Right ventricle myocardium inferior (tissue), 1 donor: ENCODE measurements at places on chromosomes 2 and 18. TPM values are rescaled to one million over a fixed set of nuclear protein-coding genes. Genes with fewer than 3 reads are reported as not detected.
A peak's percentile ranks its signal among the peaks of the same experiment; 100 is the strongest.

- no peak for DNase-seq
Observed at GRCh38 chr18:23524213-23524707, 20.9 kb downstream of the RMC1 start.

- DNase-seq, result no peak
Observed at GRCh38 chr2:204258890-204259289, 286.4 kb upstream of the PARD3B start.

- DNase-seq, result no peak
Observed at GRCh38 chr2:217804791-217805667, 197.8 kb downstream of the TNS1 start.

GRCh38 chr2:45340318-45340717 is 270.7 kb downstream of the SRBD1 start:
- DNase-seq, result no peak

DNA sequence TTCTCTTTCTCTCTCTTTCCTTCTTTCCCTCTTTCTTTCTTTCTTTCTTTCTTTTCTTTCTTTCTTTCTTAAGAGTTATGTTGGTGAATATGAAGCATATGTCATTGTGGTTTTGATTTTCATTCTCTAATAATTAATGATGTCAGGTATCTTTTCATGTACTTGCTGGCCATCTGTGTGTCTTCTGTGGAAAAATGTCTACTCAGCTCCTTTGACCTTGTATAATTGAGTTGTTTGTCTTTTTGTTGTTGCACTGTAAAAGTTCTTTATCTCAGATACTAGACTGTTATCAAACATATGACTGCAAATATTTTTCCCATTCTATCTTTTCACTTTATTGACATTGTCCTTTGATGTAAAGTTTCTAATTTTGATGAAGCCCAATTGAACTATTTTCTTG is 645.1 kb downstream of the CNTNAP5 start:
- no peak for DNase-seq

DNA sequence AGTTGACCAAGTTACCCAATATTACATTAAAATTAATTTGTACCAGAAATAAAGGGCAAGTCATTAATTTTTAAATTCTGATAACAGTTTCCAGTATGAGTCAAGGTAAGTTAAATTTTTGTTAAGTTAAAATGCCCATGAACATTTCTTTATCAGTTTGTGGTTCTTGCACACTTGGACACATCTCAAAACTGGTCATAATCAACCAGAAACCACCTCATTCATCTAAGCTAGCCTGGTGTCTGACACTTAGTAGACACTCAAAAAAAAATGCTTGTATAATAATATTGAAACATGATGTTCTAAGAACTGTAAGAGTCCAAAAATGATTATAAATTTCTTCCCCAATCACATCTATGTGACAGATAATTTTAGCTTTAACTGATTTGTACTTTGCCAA is 62.4 kb downstream of the SATB2 start:
- DNase-seq, result no peak

DNA sequence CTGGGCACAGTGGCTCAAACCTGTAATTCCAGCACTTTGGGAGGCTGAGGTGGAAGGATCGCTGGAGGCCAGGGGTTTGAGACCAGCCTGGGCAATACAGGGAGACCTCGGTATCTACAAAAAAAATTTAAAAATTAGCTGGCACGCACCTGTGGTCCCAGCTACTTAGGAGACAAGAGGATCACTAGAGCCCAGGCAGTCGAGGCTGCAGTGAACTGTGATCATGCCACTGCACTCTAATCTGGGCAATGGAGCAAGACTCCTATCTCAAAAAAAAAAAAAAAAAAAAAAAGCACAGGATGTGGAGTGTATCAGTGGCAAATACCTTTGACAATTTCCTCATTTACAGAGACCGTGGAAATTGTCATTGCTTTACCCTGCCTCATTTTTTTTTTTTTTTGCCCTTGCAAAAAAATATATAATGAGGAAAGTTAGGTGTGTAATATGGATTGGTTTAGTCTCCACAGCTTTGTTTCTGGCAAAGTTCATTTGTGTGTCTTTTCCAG is 20.9 kb upstream of the PPP1CB start:
- no peak for DNase-seq

GRCh38 chr2:203045867-203046266 is 31.2 kb downstream of the NBEAL1 start:
- DNase-seq, result no peak

- no peak for DNase-seq
Observed at GRCh38 chr18:72530622-72531021, 13.5 kb downstream of the CBLN2 start.

- no peak for DNase-seq
Observed at GRCh38 chr2:109432421-109432820, 181.3 kb downstream of the SEPTIN10 start.

- no peak for DNase-seq
Observed at GRCh38 chr2:171411214-171411613, 22.6 kb downstream of the METTL8 start.

DNA sequence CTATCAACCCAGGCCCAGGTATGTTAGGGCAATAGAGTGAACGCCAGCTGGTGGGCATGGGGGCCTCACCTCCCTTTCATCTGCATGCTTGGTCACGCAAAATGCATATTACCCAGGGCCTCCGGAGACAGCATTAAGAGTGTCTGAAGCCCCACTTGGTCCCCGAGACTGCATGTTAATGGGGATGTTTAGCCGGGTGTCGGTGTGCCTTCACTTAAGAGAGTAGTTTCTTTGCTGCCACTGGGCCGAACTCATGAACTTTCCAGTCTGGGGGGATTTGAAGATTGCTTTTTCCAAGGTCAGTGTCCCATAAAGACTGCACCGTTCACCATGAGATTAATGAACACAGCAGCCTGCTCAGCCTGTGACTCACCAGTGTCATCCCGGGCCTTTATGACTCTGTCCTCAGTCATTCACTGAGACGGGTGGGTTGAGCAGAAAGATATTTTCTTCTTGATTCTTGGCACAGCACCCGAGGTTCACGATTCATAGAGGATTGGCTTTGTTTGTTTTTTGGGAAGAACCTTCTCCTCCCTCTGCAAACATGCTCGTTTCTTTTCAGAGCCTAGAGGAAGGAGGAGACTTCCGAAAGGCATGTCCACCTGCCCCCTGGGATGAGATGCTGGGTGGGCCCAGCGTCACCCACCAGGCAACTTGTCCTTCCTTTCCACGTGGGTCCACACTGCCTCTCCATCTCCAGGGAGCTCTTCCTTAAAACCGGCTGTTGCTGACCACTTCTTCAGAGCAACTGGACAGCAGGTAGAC is 199.1 kb downstream of the GLI2 start:
- no peak for DNase-seq

GRCh38 chr2:106572541-106573450 is 85.6 kb downstream of the CD8B2 start:
- no peak for DNase-seq

DNA sequence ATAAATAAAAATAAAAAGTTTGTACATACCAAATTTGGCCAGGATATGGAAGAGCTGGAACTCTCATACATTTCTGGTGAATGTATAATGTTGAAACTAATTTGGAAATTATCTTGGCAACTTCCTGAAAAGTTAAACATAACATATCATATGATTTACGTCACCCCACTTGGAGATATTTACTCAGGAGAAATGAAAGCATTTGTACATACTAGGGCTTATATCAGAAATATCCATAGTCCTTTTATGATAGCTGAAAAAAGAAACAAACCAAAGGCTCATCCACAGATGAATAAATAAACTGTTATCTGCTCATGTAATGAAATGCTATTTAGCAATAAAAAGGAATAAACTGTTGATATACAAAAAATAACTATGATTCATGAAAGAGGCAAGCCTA is 318.2 kb upstream of the NRXN1 start:
- DNase-seq, result no peak

GRCh38 chr2:39419282-39420223 is 17.5 kb downstream of the MAP4K3 start:
- no peak for DNase-seq

DNA sequence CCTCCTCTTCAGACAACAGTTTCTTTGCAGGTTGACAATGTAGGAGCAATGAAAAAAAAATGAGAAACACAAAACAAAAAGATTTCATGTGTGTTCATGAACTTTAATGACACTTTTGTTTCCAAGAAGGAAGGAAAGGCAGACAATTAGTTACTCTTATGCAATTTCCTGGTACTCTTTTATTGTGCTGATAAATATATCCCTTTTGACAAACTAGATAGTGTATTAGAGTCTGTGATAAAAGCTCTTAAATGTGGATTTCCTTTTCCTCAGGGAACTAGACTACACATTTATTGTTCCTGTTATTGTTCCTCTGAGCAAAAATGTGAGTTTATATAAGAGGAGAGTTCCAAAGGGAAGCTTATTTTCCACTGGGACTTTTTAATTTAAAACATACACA is 188.7 kb upstream of the NRXN1 start:
- DNase-seq, result no peak

GRCh38 chr2:45930396-45930792 is 278.9 kb downstream of the PRKCE start:
- DNase-seq, result no peak

DNA sequence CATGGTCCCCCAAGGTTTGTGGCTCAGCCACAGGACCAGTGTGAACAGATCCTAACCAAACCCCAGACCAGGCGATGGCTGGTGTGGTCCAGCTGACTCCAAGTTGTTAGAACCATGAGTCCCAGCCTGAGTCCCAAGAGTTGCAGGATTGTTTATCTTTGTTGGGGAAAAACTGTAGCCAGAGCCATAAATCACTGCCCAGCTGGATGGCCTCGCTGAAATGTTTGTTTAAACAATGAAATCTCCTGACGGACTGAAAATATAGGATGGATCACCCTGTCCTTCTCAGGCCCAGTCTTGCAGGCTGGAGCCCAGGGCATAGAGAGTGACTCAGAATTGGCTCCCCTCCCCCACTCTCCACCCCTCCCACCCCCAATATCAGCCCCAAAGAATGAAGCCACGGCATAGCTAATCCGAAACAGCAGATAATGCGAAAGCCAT is 36.4 kb downstream of the PKDCC start:
- no peak for DNase-seq

- no peak for DNase-seq
Observed at GRCh38 chr2:236849508-236849907, 236.2 kb upstream of the COPS8 start.

- no peak for DNase-seq
Observed at GRCh38 chr2:179884193-179884592, 22.8 kb upstream of the ZNF385B start.

- no peak for DNase-seq
Observed at GRCh38 chr2:239399921-239400595, 762 bp downstream of the HDAC4 start.

DNA sequence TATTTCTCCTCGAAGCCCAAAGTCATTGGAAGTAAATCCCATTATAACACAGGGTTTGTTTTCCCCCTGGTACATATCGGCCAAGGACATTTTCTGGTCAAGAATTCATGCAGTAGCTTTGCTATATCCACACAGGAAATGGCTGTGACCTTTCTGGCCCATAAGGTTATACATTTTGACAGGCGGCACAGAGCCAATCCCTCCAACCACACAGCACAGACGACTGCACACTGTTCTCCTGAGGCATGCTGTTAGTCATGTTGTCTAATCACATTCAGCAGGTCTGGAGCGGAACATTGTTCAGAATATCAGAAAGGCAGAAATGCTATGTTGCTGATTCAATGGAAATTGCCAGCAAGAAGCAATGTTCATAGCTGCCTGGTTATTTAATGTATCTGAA is 742.3 kb upstream of the SLC8A1 start:
- DNase-seq, result peak; percentile 54

DPP10 gene
- total RNA-seq, result 0.05 TPM

RBM44 gene
- 0.30 TPM for total RNA-seq

PSMA8 gene
- total RNA-seq, result 0.14 TPM

RGPD3 gene
- 0.16 TPM for total RNA-seq

APCDD1 gene
- 34.5 TPM for total RNA-seq

TRIM43 gene
- not detected for total RNA-seq

SERPINB4 gene
- total RNA-seq, result not detected

EFR3B gene
- total RNA-seq, result 4.1 TPM

ZC3H15 gene
- total RNA-seq, result 27.2 TPM

CHST9 gene
- total RNA-seq, result 8.3 TPM

REG3A gene
- total RNA-seq, result not detected
